Fibroblast of skin of left biceps (primary cell): ENCODE measurements at places on chromosomes 11 and 22.

- DNase-seq = no peak
These were observed 194.0 kb downstream of the CASP12 start for GRCh38 chr11:104704146-104704830.

GRCh38 chr11:134577751-134578395 is 165.8 kb upstream of the B3GAT1 start:
- no peak for DNase-seq

- no peak for DNase-seq
These were observed 596.0 kb upstream of the B3GAT1 start for GRCh38 chr11:135008001-135008405.

- no peak for DNase-seq
These were observed 39.4 kb upstream of the SEPTIN5 start for GRCh38 chr22:19674929-19675253.

- DNase-seq = no peak
These were observed 126.1 kb downstream of the BRD1 start for GRCh38 chr22:49701380-49702067.

- no peak for DNase-seq
These were observed 566.8 kb upstream of the KIRREL3 start for GRCh38 chr11:127567237-127567932.

GRCh38 chr11:115168229-115168671 is 336.0 kb downstream of the CADM1 start:
- DNase-seq = no peak

DNA sequence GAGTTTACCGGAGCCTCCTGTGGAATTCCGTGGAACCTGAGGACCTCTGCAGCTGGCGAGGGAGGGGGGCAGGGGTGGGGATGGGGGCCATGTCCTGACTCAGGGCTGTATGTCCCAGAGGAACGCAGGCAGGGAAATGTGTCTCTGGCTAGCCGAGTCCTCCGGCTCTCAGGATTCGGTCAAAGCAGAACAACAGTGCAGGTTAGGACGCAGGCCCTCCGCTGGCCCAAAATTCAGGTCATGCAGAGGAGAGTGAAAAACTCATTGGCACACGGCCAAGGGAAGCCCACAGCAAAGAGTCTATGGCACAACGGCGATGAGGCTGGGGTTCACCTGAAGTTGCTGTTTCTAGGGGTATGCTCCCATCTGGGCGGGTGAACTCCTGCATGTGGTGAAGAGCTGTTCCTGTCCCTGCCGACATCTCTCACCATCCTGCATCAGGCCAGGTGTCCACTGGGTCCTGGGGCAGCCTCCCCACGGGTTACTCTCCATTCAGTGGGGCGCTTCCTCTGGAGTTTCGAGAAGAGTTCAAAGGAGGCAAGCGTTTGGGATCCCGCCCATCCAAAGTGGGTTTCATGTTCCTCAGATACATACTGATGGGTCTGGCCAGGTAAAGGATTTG is 1055.3 kb downstream of the BRD1 start:
- no peak for DNase-seq

GRCh38 chr11:59224351-59224928 is 11.7 kb upstream of the MPEG1 start:
- DNase-seq = no peak

GRCh38 chr11:32316232-32316631 is 119.1 kb downstream of the WT1 start:
- DNase-seq = no peak

DNA sequence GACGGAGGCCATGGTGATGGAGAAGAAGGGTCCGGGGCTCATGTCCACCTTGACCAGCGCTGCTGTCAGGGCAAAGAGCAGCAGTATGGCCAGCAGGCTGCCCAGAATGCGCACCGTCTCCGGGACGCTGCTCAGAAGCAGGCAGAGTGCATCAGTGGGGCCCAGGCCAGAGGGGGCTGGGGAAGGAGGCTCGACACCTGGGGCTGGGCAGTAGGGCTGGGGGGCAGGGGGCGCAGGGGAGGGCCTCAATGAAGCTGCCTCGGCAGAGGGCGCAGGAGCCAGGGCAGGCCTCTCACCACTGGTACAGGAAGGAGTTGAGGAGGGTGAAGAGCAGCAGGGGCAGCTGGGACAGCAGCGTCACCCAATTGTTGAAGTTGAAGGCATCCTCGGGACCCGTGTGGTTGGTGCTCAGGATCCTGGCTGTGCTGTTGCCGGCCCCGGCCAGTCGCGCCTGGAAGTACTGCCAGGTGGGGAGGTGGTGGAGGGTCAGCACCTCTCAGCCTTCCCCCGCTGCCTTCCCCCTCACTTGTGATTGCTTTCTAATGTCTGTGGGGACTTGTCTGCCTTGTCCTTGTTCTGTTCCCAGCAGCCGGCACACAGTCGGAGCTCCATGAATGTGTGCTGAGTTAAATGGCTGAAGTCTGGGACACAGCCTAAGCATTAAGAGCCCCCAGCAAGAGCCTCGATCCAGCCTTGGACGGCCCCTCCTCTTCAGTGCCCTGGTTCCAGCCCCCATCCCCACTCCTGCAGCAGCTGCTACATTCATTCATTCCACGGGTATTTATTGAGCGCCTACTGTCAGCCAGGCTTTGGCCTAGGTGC is 2.3 kb downstream of the SLC29A2 start:
- no peak for DNase-seq
